Kasumi-1 (cell line): ENCODE measurements at places on chromosomes 7 and 10.
A peak's percentile ranks its signal among the peaks of the same experiment; 100 is the strongest.

DNA sequence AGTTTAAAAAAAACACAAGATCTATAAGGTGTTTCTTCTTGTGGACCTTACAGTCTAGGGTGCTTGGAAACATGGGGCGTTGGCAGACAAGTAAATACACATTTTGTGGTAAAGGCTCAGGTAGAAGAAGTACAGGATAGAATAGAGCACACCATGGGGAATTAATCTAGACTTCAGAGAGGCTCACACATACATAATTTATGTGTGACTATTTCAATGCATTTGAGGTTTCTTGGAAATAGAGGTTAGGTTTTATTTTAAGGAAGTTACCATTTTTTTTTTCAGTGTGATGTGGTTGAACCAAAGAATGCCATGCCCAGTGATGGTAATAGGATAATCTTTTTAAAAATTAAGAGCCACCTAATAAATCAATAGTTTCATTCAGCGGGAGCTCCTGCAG, 12.8 kb downstream of the CFTR start:
- DNase-seq = peak; percentile 4

- no peak for DNase-seq
Observed at GRCh38 chr7:157097569-157097968, 41.2 kb upstream of the UBE3C start.

- DNase-seq = no peak
Observed at GRCh38 chr7:47314728-47315607, 266.9 kb downstream of the TNS3 start.

DNA sequence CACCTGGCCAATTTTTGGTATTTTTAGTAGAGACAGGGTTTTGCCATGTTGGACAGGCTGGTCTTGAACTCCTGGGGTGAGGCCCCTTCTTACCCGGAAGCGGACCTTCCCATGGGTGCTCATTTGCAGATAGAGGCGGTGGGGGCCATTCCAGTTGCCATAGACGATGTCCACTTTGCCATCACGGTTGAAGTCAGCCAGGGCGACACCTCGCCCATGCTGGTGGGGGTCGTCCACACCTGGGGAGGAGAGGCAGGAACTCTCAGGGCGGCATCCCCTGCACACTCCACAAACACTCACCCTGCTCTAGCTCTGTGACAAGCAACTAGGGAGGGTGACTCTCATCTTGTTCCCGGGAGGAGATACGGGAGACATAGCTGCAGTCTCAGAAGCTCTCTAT, 54.9 kb downstream of the GOLGA7B start:
- no peak for DNase-seq

DNA sequence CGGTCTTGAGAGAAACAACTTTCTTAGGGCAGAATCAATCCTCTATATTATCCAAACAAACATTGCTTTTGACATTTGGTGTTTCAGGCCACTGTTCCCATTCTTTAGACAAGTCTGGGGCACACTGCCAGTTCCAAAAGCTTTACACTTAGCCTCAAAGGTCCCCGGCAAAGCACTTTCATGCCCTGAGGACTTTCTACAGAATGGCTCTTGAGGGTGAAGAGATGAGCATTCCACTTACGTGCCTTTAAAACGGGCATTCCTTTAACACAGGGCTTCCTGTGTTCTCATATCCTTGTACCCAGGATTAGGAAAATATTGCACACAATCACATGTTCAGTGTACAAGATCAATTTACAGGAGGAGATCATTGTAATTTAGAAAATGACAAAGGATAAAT, 13.1 kb upstream of the TMEM213 start:
- DNase-seq = no peak
